ENCODE measurements at places on chromosomes 11 and 22. TPM values are rescaled to one million over a fixed set of nuclear protein-coding genes. Genes with fewer than 3 reads are reported as not detected.

MS4A15 gene
- not detected for total RNA-seq

DEUP1 gene
- total RNA-seq: not detected

HOATZ gene
- total RNA-seq: not detected

GLYATL1 gene
- total RNA-seq: 1.2 TPM

CRYBB1 gene
- total RNA-seq: not detected

HEPHL1 gene
- not detected for total RNA-seq

CNGA4 gene
- not detected for total RNA-seq

OR8D4 gene
- total RNA-seq: not detected

FBXO3 gene
- total RNA-seq: 35.3 TPM

TESMIN gene
- total RNA-seq: 1.9 TPM

OR5D13 gene
- total RNA-seq: not detected

ARCN1 gene
- total RNA-seq: 191 TPM

TSKU gene
- 24.8 TPM for total RNA-seq

ANO9 gene
- total RNA-seq: not detected

ACRV1 gene
- not detected for total RNA-seq

SMIM35 gene
- not detected for total RNA-seq

HBG2 gene
- not detected for total RNA-seq

ANO1 gene
- not detected for total RNA-seq

PLEKHA7 gene
- total RNA-seq: 0.71 TPM

CHST1 gene
- total RNA-seq: 1.4 TPM

OR2D2 gene
- not detected for total RNA-seq

NFAM1 gene
- not detected for total RNA-seq

MCHR1 gene
- total RNA-seq: not detected

ANKK1 gene
- not detected for total RNA-seq

SLC22A8 gene
- not detected for total RNA-seq

NPTXR gene
- total RNA-seq: under 0.01 TPM

FAT3 gene
- total RNA-seq: 0.58 TPM

CCDC116 gene
- total RNA-seq: not detected

MMP12 gene
- not detected for total RNA-seq
